ENCODE measurements at places on chromosomes 13 and 19.

- DNase-seq: no peak
Measured at GRCh38 chr13:113934576-113934975, 39.3 kb downstream of the C13orf46 start.

GRCh38 chr13:87498681-87499080 lies 172.5 kb upstream of the SLITRK5 start:
- no peak for DNase-seq

DNA sequence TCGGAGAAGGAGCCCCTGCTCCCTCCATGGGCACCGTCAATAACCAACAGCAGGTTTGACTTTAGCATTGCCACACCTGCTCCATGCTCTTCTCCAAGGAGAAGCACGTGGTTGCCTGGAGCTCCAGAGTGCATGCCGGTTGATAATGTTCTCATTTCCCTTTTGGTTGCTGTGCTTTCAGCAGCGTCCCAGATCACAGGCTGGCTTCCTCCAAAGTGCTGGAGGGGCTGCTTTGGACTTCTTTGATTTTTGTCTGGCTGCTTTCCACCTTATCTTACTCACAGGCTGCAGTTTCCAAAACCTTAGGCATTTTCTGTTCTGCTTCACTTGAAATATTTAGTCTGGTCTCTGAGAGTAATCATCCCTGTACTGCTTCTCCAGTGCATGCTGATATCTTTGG lies 123.8 kb upstream of the IRS2 start:
- DNase-seq: no peak

DNA sequence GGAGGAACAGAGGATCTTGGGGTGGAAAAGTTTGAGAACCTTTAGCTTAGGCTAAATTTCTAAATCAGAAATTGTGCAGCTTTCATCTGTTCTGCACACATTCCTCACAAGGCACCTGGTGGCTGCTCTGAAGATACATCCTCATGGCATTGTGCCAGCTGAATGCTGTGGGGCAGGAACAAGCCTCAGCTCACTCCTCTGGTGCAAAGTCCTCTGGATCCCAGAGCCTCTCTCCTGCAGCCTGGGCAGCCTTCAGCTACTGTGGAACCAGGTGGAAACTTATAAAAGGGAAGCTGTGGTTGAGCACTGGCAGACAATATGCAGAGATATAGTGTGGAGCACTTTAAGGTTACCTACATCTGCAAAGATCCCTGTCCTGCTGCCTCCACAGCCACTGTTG lies 72.3 kb downstream of the KCTD12 start:
- no peak for DNase-seq

- DNase-seq: no peak
Measured at GRCh38 chr19:6185093-6185834, 49.8 kb downstream of the ACSBG2 start.

- no peak for DNase-seq
Measured at GRCh38 chr13:72230131-72230530, 363.1 kb upstream of the DACH1 start.

GRCh38 chr19:18464646-18465045 lies 26.7 kb upstream of the ISYNA1 start:
- no peak for DNase-seq

GRCh38 chr13:24742294-24742693 lies 21.7 kb upstream of the RNF17 start:
- DNase-seq: no peak

DNA sequence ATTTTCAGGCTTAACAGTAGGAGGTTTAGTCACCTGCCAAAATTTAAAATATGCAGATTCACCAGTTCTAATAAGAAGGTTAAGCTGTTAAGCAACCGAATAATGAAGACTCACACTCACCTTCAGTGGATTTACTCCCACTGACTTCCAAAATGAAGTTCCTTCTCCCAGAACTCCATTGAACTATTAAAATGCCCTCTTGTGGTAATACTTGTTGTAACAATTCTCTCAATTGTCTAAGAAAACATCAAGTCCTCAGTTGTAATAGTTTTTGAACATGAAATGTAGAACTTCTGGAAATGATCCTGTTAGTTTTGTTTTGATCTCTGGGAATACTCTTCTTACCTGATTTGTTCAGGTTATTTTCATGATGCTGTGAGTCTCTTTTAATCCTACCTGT lies 522.0 kb upstream of the ATXN8OS start:
- no peak for DNase-seq

DNA sequence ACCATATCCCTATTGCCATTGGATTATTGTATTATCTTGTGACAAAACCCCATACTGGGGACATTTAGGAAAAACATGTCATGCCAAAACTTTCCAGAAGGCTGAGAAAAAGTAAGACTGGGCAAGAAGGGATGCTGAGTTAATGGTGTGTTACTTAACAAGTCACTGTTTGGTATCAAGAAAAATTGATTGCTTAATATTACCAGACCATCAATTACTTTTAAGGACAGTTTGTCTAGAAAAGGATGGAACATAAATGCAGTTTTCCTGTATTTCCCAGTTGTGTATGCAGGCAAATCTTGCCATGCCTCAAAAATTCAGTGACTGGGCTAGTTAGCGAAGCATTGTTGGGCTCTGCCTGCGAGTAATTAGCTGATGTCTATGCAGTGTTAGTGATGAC lies 705.6 kb upstream of the MIR17HG start:
- DNase-seq: no peak

DNA sequence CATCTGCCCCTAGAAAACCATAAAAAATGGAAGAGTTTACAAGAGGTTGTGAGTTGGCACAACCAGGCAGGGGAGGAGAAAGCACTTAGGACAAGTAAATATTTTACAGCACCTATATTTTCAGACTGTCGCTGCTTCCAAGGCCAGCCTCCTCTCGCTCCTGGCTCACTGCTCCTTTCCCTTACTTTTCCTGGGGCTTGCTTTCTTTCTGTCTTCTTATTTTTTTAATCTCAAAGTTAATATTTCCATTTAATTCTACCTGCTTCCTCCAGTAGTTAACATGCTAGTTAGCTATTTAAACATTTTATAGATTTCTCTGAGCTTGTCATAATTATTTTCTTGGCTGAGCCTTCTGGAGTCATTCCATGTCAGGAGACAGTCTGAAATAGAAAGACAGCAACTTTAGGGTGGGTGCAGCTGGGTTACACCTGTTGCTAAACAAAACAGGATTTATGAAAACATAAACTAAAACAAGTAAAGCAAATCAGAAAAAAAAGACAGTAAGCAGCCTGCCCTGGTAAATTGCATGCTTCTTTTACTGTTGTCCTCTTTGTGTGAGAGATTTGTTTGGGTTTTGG lies 330.1 kb downstream of the DLEU7 start:
- DNase-seq: no peak

- DNase-seq: no peak
Measured at GRCh38 chr13:28356561-28357021, 138.3 kb downstream of the FLT1 start.

DNA sequence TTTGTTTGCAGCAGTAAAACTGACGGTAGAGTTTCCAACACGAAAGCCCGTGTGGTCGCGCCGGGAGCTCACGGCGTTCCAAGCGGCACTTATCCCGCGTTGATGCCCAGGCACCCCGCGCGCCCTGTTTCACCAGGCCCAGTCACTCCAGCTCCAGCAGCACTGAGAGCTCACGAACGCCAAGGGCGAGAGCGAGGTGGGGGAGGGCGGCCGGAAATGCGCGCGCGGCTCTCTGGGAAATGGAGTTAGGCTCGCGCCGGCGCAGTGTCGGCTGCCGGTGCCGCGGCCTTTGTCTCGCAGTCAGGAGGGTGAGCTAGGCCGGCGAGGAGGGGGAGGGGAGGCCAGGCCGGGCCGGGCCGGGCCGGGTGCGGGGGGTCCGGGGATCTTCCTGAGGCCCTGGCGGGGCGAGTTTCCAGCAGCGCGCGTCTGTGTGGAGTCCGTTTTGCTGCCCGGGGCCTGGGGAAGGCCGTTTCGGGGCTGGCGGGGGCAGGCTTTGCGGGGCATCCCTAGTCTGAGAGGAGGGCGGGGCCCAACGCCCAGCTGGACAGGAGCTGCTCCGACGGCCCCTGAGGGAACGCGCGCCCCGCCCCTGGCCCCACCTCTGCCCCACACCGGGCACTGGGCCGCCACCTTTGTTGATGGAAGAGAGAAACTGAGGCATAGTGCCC lies at the start of gene ZNF135:
Gene ZNF135 (plus strand): TSS at position 280 of the 668 bp plus-strand sequence. CDS start 721 bp downstream, outside the sequence.
- peak; percentile 75 for DNase-seq

GRCh38 chr19:55223291-55224037 lies 5.1 kb downstream of the TMEM86B start:
- DNase-seq: no peak

DNA sequence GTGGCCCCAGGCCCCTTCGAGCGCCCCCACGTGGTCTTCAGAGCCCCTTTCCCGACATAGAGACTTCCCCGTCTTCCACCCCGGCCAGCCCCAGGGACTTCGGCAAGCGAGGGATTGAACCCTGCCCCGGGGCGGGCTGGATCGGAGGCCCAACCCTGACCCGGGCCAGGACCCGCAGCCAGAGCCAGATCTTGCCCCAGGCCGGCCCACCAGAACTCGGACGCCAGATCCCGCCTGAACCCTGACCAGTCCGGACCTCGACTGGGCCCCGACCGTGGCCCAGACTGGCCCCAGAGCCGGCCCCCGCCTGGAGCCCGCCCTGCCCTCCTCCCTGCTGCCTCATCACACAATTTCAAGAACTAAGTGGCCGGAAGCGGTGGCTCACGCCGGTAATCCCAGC lies 253 bp upstream of the TPTE2 start:
- no peak for DNase-seq

- DNase-seq: no peak
Measured at GRCh38 chr13:105016266-105016665, 1519.2 kb downstream of the EFNB2 start.

DNA sequence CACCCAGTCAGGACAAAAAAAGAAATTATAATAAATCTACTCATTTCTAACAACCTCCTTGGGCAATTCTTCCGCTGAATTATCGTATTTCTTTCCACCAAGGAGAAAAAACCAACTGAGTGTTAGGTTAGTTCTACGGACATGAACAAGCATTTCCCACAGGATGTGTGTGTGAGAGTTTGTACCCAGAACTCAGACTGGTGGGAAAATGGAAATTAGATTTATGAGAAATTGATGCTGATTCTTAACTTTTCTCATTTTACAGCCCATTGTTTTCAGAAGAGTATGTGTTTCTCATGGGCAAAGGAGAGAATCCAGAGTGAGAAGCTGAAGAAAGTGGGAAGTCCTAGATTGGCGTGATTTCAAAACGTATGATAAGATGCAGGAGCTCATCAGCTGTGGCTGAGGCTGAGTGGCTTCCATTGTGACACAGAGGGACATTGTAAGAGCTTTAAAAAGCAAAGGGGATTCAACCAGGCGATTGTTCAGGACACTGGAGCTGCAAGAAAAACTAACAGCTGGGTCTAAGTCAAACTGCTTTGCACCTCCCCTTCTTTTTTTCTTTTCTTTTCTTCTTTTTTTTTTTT lies 184.7 kb upstream of the ARGLU1 start:
- no peak for DNase-seq

DNA sequence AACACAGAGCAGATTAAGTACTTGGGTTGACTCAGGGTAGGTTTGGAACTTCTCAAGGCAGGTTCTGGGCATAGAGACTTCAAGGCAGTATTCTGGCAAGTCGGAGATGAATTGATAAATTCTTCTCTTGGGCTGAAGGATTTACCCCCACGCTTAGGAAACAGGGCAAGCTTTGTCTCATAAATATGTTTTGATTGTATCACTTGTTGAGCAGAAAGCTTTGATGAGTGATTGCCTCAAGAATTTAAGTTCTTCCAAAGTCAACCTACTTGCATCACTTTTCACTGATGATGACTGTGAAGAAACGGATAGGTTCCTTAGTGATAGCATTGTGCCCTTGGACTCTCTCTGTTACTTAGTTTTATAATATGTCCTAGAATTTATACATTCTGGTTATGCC lies 258.6 kb upstream of the DACH1 start:
- no peak for DNase-seq

- no peak for DNase-seq
Measured at GRCh38 chr13:109899316-109899715, 112.9 kb upstream of the IRS2 start.

GRCh38 chr13:79602936-79603335 lies 122.0 kb downstream of the NDFIP2 start:
- no peak for DNase-seq

DNA sequence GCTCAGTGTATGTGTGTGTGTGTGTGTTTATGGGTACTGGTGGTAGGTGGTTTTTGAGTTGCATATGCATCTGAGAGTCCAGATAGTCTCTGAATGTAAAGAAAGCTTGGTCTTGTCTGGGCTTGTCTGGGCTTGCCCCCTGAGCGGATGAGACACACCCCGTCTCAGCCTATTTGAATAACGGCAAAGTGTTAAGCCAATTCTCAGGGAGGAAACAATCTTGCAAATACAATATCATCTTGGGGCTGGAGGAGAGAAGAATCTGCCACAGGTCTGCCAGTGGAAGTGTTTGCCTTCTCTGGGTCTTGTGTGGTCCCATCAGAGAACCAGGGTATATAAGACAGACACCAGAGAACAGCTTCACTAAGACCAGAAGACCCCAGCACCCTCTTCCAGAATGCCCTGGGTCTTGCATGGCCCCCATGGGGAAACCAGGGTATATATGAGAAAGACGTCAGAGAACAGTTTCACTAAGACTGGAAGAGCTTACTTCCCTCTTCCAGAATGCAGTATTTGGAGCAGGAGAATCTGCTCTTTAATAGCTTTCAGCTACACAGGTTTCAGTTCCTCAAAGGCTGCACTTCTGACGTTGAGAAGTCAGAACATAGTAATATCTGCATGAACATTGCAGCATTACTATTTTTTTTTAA lies 13.3 kb downstream of the CD70 start:
- no peak for DNase-seq

- no peak for DNase-seq
Measured at GRCh38 chr19:55300886-55301458, 17.2 kb downstream of the BRSK1 start.

DNA sequence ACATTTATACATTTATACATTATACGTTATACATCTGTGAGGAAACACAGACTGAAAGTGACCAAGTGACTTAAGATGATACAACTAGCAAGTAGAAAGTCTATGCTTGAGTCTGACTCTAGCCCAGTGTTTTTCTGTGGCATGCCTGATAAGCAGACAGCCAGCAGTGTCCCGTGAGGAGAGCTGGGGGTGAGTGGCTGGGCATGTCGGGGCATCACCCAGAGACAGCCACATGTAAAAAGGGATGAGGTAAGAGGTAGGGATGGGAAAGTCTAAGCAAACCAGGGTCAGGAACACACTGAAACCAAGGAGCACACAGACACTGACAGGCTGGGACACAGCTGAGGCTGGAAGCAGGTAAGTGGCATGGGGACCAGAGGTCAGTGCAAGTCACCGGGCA lies 333.2 kb downstream of the FOXO1 start:
- no peak for DNase-seq

- DNase-seq: no peak
Measured at GRCh38 chr13:28753208-28753892, 34.6 kb upstream of the SLC46A3 start.

DNA sequence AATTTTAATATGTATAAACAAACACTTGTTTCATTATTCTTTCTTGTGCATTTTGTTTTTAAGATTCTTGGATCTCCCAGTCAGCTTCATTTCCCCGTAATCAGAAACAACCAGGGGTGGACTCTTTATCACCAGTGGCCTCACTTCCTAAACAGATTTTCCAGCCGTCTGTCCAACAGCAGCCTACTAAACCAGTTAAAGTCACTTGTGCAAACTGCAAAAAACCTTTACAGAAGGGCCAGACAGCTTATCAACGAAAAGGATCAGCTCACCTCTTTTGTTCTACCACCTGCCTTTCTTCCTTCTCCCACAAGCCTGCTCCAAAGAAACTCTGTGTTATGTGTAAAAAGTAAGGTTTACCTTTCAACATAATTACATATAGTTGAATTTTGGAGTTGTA lies 44.3 kb downstream of the ZMYM2 start:
- no peak for DNase-seq

All from immature natural killer cell (primary cell).